NCI-H1092 (cell line): ENCODE measurements at places on chromosomes 4 and X.

DNA sequence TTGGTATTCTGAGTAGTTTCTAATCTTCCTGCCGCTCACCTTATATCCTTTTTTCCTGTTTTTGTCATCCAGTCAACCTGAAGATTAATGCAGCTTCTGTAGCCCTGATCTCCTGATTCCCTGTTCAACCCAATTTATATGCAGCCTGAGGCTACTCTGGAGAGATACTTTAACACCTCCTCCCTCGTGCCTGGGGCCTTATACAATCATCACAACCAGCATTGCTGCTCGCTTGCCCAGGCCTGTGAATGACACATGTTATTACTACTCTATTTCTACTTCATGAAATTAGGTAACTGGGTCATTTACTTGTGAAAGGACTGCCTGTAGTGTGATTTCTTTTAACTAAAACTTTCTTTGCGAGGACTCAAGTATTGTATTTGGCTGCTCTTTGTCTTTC is 33.7 kb upstream of the WDR17 start:
- DNase-seq = no peak

DNA sequence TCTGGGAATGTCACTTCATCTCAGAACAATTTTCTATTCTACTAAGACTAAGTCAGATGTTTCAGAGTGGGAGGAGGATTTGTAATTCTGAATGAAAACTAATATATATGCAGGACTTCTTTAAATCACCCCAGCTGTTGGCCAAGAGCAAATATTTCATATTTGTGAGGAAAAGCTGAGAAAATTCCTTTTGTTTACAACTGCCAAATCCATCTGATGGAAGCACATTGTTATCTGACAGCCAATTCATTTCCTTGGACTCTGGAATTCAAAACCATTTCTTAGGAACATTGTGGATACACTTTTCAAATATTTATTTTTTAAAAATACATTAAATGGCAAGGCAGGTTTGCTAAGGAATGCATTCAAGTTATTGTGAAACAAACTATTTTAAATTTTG is 8.0 kb downstream of the SLIT2 start:
- DNase-seq = no peak

DNA sequence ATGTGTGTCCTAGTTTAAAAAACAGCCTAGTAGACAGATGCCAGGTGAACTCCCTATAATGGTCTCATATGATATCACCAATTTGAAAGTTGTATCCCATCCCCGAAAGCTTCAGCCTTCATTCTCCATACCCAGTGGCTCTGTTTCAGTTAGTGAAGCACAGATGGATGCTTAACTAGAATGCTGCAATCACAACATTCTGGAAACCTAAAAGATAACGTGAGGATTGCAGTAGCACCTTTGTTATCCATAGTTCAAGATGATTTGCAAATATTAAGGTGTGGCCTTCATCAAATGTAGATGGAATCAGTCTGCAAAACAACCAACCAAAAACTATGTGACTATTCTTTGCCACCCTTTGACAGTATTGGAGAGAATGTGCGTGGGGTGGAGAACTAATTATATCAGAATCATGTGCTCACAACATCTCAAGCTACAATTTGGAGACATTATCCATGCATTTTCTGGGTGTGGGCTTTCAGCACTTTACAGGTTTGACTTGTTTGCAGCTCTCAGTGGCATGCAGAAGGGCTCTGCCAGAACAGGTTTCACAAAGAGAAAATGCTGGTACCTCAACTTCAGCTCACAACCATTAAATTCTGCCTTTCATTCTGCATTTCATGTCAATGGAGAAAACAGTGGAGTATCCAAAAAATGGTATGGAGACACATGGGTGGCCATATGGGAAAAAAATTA is 18.3 kb upstream of the PPID start:
- DNase-seq = no peak

- no peak for DNase-seq
Measured at GRCh38 chr4:149211876-149212275, 603.8 kb downstream of the IQCM start.

DNA sequence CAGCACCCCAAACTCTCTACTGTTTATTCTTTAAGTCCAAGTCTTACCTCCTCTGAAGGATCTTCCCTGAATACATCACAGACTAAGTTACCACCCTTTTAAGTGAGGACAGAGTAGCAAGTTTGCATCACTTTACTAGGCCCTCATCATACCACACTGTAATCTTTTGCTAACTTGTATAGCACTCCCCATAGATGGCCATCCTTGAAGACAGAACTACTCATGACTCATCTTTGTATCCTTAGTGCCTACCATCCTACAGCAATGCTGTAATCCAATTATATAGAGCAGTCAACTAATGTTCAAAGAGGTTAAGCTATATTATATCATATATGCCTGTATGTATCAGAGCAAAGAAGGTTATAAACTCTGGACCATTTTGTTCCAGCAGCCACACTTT is 101.4 kb downstream of the ADAMTS3 start:
- no peak for DNase-seq

- no peak for DNase-seq
Measured at GRCh38 chr4:107044170-107044569, 8.1 kb upstream of the DKK2 start.

DNA sequence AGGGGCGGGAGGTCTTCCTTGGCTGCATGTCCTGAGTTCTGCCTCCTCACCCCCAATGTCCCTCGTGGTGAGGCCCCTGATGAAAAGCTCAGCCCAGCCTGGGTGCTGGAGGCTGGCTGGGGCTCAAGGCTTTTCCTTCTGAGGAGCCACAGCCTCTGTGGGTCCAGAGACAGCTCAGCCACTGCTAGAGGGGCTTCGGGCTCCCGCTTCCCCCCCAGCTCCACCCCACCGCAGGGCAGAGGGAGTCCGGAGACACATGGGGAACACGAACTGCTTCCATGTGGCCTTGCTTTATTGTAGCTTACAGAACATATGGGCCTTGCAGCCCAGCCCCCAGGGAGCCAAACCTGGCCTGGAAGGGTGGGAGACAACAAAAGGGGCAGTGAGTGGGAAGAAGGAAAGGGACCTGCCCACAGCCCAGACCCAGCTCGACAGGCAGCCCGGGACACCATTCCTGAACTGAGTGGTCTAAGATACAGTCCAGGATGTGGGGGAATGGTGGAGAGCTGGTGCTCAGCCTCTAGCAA is 89.9 kb upstream of the NKX1-1 start:
- no peak for DNase-seq

DNA sequence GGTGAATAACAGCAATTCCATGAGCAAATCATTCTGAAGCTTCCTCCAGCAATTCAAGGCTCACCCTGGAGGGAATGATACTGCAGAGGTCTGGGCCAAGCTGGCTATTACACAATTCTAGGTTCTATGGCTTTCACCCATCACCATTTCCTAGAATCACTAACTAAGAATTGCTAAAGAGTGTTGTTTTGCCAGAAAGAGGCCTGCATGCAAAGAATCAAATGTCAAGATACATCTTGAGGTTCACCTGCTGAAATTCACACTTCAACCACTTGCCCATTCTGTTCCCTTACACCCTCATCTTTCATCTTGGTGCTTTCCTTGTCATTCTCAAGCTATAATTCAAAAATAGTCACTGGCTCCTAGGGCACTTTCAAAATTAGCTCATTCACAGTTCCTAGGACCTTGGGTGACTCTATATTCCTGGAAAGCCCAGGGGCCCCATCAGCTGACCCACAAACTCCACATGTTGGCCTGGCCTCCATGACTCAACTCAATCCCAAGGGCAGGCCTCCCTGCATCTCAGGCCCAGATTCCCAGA is 7.0 kb downstream of the APBB2 start:
- DNase-seq = no peak

GRCh38 chr4:140239311-140239710 is 85.3 kb upstream of the MAML3 start:
- peak; percentile 58 for DNase-seq

DNA sequence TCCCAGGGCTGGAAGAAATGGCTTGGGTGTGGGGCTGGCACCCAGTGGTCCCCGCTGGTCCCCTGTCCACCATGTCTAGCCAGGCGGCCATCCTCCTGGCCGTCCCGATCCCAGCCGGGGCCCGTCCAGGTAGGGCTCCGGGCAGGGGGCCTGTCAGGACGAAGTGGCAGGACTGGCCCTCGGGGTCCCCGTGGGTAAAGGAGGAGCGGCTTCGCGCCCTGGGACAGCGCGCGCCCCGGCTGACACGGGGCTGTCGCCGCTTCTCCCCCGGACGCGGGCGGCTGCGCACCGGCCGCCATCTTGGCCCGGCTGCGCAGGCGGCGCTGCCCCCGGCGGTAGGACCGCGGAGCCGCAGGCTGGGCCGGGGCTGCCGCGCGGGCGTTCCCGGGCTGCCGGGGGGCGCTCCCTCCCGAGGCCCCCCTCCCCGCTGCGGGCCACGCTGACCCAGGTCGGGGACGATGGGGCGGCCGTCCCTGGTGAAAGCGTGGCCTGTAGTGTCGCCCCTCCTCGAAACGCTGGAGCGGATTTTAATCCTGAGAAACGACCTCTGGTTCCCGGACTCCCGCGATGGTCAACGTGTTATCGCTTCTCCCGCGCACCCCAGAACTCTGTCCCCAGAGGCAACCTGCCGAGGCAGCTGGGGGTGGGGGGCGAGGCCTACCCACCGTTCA is 60.4 kb upstream of the BCOR start:
- no peak for DNase-seq

- no peak for DNase-seq
Measured at GRCh38 chrX:7927259-7928167, at the start of gene PNPLA4. PNPLA4 (minus strand) TSS chrX:7927413; CDS start chrX:7926119, 1,294 bp downstream.

- DNase-seq = no peak
Measured at GRCh38 chr4:15405018-15405417, 22.8 kb upstream of the C1QTNF7 start.

GRCh38 chrX:121231566-121232358 is 184.4 kb downstream of the GLUD2 start:
- no peak for DNase-seq

GRCh38 chr4:117817301-117817700 is 217.0 kb upstream of the NDST3 start:
- DNase-seq = no peak

GRCh38 chr4:6909970-6910339 is 329 bp downstream of the TBC1D14 start:
- no peak for DNase-seq

DNA sequence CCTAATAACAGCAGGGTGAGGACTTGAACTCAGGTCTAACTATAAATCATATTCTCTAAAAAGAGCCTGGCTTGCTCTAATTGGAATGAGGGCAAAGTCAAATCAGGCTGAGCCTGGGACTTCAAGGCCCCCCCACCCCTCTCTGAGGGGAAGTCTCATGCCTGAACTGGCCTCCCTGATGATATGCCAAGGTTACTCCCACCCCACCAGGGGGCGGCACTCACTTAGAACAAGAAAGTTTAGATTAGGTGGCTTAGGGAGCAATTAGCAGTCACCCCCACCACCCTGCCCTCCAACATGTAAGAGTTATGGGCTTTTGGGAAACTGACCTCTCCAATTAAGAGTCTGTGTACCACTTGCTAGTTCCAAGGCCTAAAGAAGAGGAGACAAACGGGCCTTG is 2.7 kb downstream of the FOXO4 start:
- DNase-seq = no peak

DNA sequence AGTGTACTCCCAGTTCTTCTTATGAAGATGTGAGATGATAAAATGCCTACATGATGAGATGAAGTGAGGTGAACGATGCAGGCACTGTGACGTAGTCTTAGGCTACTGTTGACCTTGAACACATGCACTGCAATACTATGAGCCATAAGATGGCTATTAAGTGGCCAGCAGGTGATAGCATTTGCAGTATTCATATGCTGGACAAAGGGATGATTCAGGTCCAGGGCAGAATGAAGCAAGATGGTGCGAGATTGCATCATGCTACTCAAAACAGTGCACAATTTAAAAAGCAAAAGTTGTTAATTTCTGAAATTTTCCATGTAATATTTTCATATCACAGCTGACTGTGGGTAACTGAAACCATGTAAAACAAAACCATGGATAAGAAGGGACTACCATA is 781.4 kb downstream of the PCDH18 start:
- no peak for DNase-seq

GRCh38 chr4:24778464-24779225 is 16.7 kb upstream of the SOD3 start:
- no peak for DNase-seq

DNA sequence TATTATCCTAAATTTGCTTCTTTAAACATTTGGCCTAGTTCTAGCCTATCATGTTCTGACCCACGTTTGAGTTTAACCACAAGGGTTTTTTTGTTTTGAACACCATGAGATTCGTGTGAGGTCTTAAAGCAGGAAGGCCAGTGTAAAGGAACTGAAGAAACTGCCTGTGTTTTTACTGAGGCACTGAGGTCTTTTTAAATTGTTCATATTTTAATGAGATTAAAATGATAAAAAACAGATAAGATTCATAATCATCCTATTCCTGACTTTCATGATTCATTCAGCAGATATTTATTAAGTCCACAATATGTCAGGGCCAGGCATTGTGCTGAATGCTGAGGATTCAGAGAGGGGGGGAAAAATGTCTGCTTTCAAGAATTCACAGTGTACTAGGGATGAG is 3.2 kb downstream of the RPS6KA3 start:
- DNase-seq = no peak

DNA sequence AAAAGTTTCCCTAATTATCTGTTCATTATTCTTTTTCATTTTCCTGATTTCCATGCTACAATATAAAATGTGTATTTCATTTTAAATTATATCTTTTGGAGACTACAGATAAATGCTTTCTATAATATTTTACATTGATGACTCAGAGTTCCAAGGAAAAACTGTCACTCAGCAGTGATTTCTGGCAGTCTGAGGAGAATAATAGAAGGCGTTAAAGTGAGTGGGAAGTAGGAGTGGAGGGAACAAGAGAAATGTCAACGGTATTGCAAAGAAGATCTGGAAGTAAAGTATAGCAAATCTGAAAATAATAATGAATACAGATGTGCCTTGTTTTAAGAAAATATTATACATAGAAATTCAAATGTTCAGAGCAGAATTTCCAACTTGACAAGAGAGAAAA is 293.6 kb upstream of the PITX2 start:
- DNase-seq = no peak

DNA sequence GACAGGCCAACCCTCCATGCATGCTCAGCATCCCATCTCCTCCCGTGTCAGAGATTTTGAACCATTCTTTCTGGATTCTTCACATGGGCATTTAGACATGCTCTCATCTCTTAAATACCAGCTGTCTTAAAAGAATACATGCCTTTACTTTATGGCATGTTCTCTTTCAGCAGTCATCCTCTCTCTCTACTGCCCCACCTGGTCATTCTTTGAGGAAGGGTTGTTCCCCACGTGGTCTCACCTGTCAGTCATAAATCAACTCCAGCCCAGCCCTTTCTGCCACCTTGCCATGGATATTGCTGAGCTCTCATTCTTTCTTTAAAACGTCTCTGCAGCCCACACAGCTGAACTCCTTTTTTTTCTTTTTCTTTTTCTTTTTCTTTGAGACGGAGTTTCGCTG is 111.3 kb downstream of the ARHGAP10 start:
- DNase-seq = no peak

DNA sequence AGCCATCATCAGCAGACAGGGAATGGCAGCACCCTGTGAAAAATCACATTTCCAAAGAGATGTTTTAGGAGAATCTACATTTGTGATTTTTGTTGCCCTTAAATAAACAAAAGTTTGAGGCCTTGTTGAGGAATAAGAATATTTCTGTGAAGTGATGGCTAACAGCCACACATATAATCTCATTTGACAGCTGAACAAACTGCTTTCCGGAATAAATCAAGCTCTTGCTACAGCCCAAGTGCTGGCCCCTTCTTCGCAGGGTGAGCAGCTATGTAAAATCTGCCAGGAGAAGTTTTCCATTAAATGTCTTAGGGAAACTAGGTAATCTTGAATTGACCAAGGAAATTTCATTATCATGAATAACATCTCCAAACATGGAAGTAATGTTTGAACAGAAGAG is 106.4 kb upstream of the GPM6B start:
- no peak for DNase-seq
